Activated CD4-positive, alpha-beta T cell treated with anti-CD3 and anti-CD28 coated beads, Interleukin-2, amount 10 ng/mL, durations not matched to agents 7 days and 5 days (primary cell): ENCODE measurements at places on chromosomes 3 and 15. TPM values are rescaled to one million over a fixed set of nuclear protein-coding genes. Genes with fewer than 3 reads are reported as not detected.

GRCh38 chr3:102090721-102091045, 241.4 kb downstream of the NFKBIZ start:
- no peak for DNase-seq

DNA sequence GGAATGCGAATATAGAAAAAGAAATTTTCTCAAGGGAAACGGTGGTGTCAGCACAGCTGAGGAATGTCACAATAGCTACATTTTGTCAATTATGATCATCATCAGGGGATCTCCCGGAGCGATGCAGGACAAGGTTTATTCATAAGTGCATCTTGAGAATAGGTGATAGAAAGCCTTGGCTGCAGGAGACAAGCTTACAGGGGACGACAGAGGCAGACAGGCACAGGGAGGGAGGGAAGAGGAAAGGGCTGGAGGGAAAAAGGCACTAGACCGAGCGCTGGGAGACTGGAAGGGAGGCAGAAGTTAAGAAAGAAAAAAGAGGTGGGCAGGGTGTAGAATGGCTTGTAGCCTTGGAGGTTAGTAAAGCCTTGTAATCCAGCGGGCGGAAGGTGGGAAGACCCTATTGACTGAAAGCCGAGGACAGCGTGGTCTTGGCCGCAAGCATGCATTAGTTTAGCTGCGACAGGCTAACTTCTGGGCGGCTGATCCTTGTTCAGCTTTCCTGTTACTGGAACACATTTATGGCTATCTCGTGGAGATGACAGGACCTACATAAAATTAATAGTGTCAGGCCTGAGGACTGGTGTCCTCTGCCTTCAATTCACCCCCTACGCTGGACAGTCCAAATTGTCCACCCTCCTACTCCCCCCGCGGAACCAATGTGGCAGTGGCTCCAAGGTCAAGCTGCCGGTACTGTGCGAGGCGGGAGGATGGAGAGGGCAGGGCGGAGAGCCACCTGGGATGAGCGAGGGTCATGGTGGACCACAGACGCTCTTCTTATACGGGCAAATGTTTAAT, 1.4 kb upstream of the NECTIN3 start:
- DNase-seq = no peak

DNA sequence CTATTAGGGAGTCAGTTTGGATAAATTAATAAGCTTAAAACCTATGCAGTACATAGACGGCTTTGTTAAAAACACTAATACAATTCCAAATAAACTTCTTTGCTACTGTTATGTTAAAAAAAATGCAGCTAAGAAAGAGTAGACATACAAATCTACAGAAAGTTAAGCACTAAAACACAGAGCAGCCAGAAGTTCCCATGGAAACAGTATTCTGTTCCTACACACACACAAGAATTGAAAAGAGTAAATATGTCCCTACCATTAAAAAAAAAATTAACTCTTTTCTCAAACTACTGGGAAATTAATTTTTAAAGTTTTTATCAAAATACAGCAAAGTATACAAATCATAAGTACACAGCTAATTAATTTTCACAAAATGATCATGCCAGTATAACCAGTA, 71.6 kb downstream of the CLASP2 start:
- DNase-seq = no peak

DNA sequence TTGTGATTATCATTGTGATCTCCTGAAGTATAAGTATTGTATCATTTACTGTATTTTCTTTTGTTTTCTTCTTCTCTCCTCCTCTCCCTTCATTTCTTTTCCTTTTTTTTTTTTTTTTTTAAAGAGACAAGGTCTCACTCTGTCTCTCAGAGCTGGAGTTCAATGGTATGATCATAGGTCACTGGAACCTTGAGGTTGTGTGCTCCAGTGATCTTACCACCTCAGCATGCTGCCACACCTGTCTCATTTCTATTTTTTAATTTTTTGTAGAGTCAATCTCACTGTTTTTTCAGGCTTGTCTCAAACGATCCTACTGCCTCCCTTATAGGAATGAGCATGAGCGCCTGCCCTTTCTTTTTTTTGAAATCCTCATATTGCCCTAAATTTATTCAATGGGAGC, 23.4 kb downstream of the NMD3 start:
- no peak for DNase-seq

- no peak for DNase-seq
Measured at GRCh38 chr3:58434990-58435389, 1.4 kb upstream of the PDHB start.

DNA sequence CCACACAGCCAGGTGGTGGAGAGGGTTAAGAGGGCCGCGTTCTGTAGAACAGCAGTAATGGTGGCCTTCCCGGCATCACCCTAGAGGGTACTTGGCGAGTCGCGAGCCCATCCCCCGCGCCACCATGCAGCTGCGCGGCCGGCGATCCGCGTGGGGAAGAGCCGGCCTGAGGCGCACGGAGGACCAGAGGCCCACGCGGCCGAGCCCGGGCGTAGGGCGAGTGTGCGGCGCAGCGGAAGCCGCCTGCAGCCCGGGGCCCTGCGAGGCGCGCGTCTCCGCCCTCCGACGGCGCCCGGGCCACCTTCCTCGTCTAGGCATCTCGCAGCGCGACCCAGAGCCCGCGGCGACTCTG, 423 bp downstream of the TKT start:
- DNase-seq = peak; percentile 43

GRCh38 chr3:55244247-55244646, 242.9 kb downstream of the WNT5A start:
- no peak for DNase-seq

Gene SCN11A
- 0.05 TPM for total RNA-seq

Gene P2RY13
- not detected for total RNA-seq

Gene GOLGA8T
- not detected for total RNA-seq

Gene HYKK
- total RNA-seq = 3.7 TPM

Gene ITIH1
- not detected for total RNA-seq

Gene CCRL2
- 5.3 TPM for total RNA-seq

Gene GPR160
- total RNA-seq = 6.2 TPM

Gene MNS1
- total RNA-seq = 0.23 TPM

Gene GOLGA6D
- not detected for total RNA-seq
